ENCODE measurements at places on chromosomes 6 and 20. TPM values are rescaled to one million over a fixed set of nuclear protein-coding genes. Genes with fewer than 3 reads are reported as not detected.

DNA sequence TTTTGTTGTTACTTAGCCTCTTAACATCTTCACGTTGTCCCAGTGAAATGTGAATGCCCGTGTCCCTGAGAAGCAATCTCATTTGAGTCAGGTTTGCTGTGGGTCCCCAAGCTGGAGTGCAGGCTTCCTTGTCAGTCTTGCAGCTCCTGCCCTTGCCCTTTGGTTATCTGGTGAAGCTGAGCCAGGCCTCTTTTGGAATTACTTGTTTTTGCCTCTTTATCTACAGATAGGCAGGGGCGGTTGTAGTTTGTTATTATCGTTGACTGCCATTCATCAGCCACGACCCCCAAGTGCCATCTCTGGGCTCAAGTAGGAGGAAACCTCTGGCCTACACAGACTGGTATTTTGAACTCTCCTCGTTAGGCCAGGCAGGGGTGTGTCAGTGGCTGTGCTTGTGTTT, 2.2 kb downstream of the TMEM14C start:
- no peak for DNase-seq

DNA sequence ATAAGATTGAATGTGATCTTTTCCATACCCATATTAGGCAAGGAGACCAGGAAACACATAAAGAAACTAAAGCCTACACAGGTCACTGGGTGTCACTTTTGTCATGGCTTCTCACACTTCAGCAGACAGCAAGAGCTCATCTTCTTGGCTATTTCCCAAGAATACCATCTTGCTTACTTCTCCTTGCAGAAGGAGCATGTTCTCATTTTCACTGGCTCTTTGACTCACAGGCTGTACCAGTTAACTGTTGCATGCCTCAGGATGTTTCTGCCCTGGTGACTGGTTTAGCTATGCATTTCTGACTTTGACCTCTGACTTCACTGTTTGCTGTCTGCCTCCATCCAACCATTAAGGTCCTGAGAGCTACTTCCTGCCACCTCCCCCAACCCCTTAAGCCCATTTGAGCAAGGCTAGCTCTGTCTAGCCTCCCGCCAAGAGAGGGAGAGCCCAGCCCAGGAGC, 40.3 kb upstream of the OGFRL1 start:
- no peak for DNase-seq

GRCh38 chr6:162371121-162371520, 356.4 kb downstream of the PRKN start:
- DNase-seq: no peak

GRCh38 chr6:124799638-124800037, 162.6 kb upstream of the RNF217 start:
- no peak for DNase-seq

Gene FGD2
- 14.0 TPM for total RNA-seq

Gene NTSR1
- total RNA-seq: not detected

Gene GJA10
- not detected for total RNA-seq

Gene PSORS1C1
- total RNA-seq: 4.3 TPM

Data from right cardiac atrium (tissue), 5 donors.